ENCODE measurements at places on chromosomes 2 and 18.

GRCh38 chr2:24494410-24494809 lies 3.4 kb downstream of the NCOA1 start:
- no peak overlapping the region for H3K27ac ChIP-seq
- peaks cover 35% of the 10 kb centered on the region for H3K4me1 ChIP-seq
- DNase-seq: no peak
- H3K36me3 ChIP-seq: peaks cover 27% of the 10 kb centered on the region

DNA sequence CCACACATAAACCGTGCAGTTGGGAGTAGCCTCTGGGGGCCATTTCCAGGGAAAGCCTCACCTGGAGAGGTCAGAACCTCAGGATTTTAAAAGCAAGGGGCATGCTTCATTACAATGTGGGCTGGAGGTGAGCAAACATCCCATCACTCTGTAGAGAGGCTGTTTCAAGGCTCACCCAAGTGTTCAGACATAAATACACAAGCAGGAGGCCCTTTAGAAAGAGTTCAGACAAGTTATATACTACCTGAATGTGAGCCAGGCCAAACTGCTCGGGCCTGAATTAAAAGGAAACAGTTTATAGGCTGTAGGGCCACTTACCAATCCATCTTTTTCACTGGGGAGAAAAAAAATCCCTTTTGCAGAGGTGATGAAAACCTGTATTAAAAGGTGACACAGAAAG lies 540.0 kb upstream of the ZEB2 start:
- DNase-seq: no peak
- no peaks in the 10 kb centered on the region for H3K36me3 ChIP-seq
- H3K4me3 ChIP-seq: no peak overlapping the region
- H3K27me3 ChIP-seq: no peaks in the 10 kb centered on the region
- no peaks in the 10 kb centered on the region for H3K4me1 ChIP-seq

DNA sequence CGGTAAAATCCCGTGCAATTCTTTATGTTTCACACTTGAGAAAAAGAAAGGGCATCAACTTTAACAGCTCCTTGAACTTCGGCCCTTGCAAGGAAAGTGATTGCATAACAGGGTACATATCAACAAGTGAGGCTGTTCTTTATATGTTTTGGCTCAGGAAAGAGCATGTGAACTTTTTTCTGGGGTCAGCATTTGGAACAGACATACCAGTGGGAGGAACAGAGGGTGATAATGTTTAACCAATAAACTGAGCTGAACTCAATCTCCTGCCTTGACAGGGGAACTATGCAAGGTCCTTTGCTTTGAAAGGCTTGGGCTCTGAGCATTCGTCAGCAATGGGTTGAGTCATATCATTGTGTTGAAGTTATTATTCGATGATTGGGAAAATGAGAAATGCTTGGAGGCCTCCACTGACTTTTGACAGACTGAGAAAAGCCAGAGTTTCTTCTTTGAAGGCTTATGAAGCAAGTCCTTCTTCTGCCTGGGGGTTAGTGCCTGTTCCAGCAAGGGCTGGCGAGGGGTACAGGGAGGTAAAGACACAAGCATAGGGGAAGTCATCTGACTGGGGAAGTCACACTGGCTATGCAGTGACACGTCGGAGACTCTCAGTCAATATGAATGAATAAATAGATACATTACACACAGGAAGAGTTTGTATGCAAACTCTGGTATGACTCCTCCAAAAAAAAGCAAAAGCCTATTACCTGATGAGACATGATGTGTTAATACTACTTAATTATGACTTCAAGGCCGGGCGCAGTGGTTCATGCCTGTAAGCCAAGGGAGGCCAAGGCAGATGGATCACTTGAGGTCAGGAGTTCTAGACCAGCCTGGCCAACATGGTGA lies 57.2 kb downstream of the CYB5A start:
- peaks cover 16% of the 10 kb centered on the region for H3K36me3 ChIP-seq
- H3K4me1 ChIP-seq: peaks cover 34% of the 10 kb centered on the region
- DNase-seq: peak; percentile 62
- no peaks in the 10 kb centered on the region for H3K27me3 ChIP-seq
- H3K4me3 ChIP-seq: peak overlapping the region; percentile 31

DNA sequence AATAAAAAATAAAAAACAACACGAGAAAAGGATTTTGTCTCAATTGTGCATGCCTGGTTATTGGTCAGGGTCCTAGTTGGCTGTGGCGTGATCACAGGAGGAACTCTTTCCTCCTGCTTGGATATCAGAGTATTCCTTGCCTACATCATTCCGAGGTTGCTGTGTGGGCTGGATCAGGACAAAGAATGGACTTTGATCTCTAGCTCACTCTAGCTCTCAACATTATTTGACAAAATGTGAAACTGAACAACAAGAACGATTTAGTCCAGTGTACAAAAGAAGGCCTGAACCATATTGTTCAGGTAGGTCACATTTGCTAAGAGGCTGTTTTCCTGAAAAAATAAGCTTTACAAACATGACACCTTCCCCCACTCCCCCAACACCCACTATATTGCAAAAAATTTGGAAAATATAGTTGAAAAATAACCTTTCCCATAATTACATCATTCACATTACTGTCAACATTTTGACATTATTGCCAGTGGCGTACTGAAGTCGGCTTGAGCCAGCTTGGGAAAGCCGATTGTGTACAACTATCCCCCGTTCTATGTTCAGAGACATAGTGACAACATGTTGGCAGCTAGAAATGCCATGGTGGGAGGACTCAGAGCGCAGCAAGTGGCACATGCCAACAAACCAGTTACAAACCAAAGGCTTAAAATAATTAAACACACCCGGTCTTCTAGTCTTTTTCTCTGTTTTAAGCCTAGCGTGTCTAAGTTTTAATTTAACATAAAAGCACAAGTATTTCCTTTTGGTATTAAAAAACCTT lies 179.0 kb downstream of the LPIN1 start:
- DNase-seq: no peak
- H3K4me1 ChIP-seq: no peaks in the 10 kb centered on the region
- no peaks in the 10 kb centered on the region for H3K36me3 ChIP-seq
- peaks cover 25% of the 10 kb centered on the region for H3K27me3 ChIP-seq
- H3K4me3 ChIP-seq: no peak overlapping the region

DNA sequence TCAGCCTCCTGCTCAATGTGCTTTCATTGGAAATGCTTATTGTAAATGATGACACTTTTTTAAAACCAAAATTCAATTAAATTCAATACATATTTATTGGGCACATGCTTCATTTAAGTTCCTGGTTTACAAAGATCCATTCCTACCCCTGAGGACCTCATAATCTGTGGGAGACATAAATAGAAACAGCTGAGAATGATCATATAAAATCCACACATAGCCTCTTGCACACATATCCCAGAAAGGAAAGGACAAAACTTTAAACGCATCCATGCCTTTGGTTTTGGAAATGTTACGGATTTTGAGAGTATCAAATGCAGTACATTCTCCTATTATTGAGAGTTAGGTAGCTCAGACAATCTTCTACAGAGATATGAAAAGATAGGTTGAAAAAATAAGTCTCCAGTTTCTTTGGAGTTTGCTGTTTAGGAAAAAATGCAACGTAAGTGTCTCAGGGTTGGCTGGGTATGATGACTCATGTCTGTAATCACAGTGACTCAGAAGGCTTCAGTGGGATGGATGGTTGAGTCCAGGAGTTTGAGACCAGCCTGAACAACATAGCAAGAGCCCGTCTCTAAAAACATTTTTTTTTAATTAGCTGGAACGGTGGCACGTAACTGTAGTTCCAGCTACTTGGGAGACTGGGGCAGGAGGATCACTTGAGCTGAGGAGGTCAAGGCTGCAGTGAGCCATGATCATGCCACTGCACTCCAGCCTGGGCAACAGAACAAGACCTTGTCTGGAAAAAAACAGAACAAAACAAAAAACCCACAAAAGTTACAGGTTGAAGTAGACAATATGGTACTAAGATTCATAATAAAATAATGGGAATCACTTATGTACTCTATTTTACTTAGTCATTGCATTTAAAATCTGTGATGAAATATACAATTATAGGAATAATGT lies 3.9 kb upstream of the PRELID3A start:
- peaks cover 22% of the 10 kb centered on the region for H3K4me1 ChIP-seq
- peak overlapping the region; percentile 75 for H3K27ac ChIP-seq
- peak; percentile 24 for DNase-seq
- no peak overlapping the region for H3K4me3 ChIP-seq
- H3K27me3 ChIP-seq: peaks cover 23% of the 10 kb centered on the region

GRCh38 chr2:107322416-107322815 lies 436.4 kb upstream of the ST6GAL2 start:
- no peaks in the 10 kb centered on the region for H3K27me3 ChIP-seq
- H3K36me3 ChIP-seq: no peaks in the 10 kb centered on the region
- no peaks in the 10 kb centered on the region for H3K4me1 ChIP-seq
- no peak overlapping the region for H3K4me3 ChIP-seq
- no peak overlapping the region for H3K27ac ChIP-seq

DNA sequence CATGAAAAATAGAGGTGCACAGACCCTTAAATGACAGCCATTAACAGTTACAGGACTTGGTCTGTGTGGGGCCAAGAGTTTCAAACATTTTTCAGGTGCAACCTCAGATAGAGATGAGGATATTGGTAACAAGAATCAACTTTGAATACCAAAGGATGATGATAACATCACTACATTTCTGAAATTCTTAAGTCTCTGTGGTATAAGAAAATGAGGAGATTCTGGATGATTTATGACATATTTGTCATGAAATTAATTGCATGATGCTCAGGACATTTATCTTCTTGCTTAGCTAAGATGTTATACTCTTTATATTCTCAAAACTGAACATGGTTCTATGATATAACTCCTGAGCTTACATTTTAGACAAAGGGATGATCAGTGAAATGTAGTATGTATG lies 471.8 kb upstream of the CWC22 start:
- H3K27me3 ChIP-seq: no peaks in the 10 kb centered on the region
- DNase-seq: no peak
- H3K27ac ChIP-seq: no peak overlapping the region
- H3K4me3 ChIP-seq: no peak overlapping the region

DNA sequence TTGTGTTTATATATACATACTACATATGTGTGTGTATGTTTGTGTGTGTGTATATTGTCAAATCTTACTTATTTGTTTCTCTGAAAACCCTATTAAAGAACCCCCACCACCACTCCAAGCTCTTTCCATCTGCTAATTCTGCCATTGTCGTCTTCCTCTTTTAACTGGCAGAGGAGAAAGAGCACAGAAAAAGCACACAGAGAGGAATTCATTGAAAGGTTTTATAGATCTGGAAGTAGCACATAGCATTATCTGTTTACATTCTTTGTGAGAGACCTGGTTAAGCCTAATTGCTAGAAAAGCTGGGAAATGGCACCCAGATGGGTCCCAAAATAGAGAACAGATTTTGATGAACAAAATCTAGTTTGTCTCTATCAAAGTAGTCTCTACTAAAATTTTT lies 800.0 kb upstream of the PIK3C3 start:
- no peaks in the 10 kb centered on the region for H3K36me3 ChIP-seq
- no peak overlapping the region for H3K27ac ChIP-seq
- no peaks in the 10 kb centered on the region for H3K4me1 ChIP-seq
- H3K27me3 ChIP-seq: no peaks in the 10 kb centered on the region
- no peak for DNase-seq

DNA sequence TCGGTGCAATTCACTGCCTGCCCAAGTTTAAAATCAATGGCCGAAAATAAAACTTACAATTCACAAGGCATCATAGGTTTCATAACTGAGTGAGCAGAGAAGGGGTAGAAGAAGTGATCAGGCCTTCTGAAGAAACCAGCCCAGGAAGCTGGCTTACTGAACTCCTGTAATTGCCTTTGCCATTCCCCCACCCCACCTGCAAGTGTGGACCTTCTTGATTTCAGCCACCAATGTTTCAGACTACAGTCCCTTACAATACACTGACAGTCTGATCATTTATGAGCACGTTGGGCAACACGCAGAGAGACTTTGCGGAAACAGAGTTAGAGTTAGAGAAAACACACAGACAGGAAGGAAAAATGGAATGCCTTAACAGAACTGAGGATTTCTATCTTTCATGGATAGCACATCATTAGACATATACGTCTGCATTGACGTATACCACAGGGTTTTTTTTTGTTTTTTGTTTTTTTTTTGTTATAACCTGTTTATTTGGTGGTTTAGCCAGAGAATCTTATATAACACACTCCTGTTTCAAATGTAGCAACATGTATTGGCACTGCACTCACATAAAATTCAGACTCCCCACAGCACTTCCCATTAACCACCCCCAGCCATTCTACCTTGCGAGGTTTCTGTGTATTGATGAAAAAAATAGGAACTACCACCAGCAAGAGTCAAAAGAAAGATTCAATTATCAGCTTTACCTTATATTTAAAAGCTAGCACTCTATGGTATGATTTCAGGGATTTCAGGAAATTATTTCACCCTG lies 126.4 kb downstream of the CACNB4 start:
- no peaks in the 10 kb centered on the region for H3K4me1 ChIP-seq
- DNase-seq: no peak
- H3K27me3 ChIP-seq: peaks cover 72% of the 10 kb centered on the region
- no peak overlapping the region for H3K27ac ChIP-seq
- H3K4me3 ChIP-seq: no peak overlapping the region

DNA sequence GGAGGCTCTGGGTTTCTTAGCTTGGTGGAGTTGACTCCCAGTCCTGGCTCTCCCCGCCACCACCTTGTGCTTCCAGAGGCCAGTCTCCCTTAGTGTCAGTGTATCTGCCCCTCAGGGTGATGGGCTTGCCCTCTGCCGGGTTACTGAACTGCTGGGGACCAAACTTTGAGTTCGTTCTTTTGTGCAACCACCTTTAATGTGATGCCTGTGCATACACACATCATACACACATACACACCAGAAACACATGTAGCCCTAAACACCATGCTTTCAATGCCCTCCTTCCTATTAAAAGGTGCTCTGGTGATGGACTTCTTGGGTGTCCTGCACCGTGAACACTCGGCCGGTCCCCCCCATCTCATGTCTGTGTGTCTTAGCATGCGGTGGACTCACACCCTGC lies 315.1 kb upstream of the EPAS1 start:
- H3K27me3 ChIP-seq: no peaks in the 10 kb centered on the region
- H3K4me3 ChIP-seq: no peak overlapping the region
- no peak for DNase-seq
- H3K4me1 ChIP-seq: peaks cover 7% of the 10 kb centered on the region
- no peak overlapping the region for H3K27ac ChIP-seq
- H3K36me3 ChIP-seq: no peaks in the 10 kb centered on the region

DNA sequence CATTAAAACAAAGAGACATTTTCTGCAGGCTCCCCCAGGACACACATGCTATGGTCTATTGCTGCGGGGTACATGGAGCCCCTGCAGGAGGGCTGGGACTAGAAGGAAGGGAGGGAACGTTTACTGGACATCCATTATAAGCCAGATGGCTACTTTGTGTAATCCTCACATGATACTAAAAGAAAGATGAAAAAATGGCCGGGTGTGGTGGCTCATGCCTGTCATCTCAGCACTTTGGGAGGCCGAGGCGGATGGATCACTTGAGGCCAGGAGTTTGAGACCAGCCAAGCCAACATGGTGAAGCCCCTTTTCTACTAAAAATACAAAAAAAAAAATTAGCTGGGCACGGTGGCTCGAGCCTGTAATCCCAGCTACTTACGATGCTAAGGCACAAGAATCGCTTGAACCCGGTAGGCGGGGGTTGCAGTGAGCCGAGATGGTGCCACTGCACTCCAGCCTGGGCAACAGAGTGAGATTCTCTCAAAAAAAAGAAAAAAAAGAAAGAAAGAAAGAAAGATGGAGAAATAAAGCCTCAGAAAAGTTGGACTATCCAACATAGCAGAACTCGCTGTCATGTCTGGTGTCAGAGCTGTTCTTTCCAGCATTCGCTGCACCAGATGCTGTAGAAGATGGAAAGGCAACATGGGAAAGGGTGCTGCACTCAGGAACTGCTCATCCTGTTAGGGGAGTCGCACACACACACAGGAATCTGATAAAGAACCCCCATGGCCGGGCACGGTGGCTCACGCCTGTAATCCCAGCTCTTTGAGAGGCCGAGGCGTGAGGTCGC lies 7.8 kb upstream of the MYCN start:
- H3K4me3 ChIP-seq: no peak overlapping the region
- DNase-seq: no peak
- no peak overlapping the region for H3K27ac ChIP-seq
- H3K4me1 ChIP-seq: no peaks in the 10 kb centered on the region
- peaks cover 4% of the 10 kb centered on the region for H3K27me3 ChIP-seq
- H3K36me3 ChIP-seq: no peaks in the 10 kb centered on the region
